ENCODE measurements at places on chromosomes 6 and 20.

- no peak for DNase-seq
Observed at GRCh38 chr20:37711994-37712964, 18.4 kb downstream of the CTNNBL1 start.

- no peak for DNase-seq
Observed at GRCh38 chr20:19996917-19997316, 20.2 kb upstream of the NAA20 start.

- DNase-seq: no peak
Observed at GRCh38 chr20:33933469-33933909, 60.2 kb upstream of the RALY start.

- DNase-seq: no peak
Observed at GRCh38 chr6:156740604-156741003, 36.6 kb upstream of the ARID1B start.

DNA sequence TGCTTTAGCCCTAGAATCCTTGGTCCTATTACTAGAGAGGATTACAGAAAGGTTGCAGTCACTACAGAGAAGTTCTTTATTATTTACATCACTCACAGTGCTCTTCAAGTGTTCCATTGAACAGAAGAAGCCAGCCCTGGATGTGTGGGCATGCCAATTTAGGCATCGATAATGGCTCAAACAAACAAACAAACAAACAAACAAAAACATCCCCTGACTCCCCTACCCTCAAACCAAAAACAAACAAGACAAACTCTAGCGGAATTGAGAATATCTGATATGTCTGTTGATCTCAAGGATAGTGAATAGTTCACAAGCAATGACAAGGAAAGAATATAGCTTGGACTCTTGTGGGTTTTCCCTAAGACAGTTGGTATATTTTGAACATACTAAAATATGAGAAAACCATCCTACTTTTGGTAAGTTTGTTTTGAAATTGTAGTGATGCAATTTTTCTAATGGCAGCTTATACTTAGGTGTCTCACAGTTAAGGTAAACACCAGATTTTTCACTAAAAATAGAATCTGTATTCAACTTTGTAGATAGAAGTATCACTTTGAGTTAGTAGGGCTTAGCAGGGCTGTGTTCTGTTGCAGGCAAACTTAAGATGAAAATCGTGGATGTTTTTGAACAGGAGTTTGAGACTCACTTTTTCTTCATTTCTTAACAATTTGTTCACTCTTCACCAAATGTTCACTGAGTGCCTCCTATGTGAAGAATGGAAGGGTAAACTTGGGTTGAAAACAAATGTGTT, 92.8 kb upstream of the FAM184A start:
- no peak for DNase-seq

Data from mesenteric fat pad (tissue), 1 donor.